ENCODE measurements at places on chromosomes 11 and 22.

DNA sequence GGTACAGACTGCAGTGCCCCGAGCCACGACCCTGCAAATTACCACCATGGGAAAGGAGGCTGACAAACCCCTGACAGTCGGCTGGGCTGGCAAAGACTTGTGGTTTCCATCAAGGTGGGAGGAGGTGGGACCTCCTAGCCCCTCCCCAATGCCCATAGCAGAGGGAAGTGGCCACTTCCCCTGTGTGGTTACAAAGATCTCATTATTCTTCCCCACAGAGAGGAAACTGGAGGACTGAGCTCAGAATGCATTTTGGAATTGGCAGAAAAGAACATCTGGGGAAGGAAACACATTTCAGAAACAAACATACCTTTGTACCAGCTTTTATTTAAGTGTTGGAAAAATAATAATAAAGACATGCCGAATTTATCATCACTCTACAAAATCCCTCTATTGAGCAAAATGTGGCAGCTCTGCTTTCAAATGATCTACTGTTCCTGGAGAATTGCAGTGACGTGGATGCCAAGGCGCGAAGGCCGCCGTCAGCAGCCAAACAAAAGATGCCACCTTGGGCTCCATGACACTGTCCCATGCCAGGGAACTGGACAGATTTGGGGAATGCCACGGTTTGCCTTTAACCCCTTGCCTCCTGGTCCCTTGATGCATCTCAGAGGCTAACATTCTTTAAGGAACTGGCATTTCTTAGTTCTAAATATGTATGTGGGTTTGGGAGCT, 169.6 kb downstream of the CRYBB2 start:
- DNase-seq, result no peak

DNA sequence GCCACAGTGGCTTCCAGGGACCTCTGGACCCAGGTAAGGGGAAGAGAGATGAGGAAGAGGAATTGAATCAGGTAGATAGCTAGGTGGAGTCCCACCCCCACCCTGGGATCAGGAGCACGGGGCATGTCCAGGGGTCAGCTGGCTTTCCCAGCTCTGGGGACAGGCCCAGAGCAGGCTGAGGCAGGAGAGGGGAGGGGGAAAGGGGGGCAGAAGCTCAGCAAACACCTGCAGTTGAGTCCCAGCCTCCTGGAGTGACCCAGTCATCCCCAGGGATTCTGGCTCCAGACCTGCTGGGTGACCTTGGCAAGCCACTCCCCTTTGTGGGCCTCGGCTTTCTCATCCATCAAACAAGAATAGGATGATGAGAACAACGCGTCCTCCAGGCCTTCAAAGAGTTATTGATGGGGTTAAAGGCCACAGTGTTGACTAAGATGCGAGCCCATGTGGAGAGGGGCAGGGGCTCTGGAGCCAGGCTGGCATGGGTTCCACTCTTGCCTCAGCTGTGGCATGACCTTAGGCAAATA, 16.0 kb downstream of the STARD10 start:
- DNase-seq, result no peak

DNA sequence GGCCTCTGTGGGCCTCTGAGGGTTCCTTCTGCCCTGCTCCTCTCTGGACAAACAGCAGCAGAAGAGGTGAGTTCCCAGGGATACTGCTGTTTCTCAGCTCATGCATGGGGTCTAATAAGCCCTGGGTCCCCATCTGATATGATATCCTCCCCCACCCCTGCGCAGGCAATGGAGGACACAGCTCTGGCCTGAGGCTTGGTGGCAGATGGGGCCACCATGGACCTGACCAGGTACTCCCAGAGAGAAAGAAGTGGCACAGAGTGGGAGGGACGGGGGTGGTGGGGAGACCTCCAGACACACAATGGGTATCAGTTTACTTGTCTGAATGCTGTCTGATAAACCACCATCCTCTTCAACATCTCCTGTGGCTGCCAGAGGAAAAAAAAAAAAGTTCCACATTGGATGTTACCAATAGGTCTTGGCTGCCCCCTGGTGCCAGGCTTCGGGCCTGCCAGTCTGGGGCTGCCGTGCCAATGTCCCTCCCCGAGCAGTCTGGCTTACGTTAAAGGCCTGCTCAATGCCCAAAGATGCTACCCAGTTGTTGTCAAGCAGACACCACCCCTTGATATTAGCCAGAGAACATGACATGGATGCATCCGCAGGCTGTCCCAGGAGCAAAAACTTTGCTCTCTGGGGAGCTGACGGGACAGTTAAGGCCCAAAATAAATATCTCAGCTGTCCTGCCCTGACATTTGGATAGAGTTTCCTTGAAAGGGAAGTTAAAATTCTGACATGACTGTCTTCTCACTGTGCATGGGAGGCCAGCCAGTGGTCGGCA, 27.9 kb upstream of the ABCC8 start:
- no peak for DNase-seq

DNA sequence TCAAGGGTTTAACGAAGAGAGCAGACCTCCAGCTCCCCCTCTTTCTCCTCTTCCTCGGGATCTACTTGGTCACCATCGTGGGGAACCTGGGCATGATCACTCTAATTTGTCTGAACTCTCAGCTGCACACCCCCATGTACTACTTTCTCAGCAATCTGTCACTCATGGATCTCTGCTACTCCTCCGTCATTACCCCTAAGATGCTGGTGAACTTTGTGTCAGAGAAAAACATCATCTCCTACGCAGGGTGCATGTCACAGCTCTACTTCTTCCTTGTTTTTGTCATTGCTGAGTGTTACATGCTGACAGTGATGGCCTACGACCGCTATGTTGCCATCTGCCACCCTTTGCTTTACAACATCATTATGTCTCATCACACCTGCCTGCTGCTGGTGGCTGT, 363 bp downstream of the OR8A1 start:
- no peak for DNase-seq

DNA sequence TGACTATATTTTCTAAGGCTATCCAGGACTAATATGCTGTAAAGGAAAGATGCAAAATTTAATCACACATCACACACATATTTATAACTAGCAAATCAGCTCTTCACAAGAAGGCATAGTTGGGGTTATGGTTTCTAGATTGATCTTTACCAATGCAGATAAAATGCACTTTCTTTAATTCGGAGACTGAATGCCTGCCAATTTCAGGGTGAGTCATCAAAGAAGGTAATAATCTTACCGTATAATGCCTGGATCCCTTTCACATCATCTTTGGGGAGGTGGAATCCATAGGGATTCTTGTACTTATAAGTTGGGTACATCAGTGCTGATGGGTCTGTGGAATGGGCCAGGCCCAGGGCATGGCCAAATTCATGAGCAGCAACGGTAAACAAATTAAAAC, 16.4 kb downstream of the MMP20 start:
- DNase-seq, result no peak

DNA sequence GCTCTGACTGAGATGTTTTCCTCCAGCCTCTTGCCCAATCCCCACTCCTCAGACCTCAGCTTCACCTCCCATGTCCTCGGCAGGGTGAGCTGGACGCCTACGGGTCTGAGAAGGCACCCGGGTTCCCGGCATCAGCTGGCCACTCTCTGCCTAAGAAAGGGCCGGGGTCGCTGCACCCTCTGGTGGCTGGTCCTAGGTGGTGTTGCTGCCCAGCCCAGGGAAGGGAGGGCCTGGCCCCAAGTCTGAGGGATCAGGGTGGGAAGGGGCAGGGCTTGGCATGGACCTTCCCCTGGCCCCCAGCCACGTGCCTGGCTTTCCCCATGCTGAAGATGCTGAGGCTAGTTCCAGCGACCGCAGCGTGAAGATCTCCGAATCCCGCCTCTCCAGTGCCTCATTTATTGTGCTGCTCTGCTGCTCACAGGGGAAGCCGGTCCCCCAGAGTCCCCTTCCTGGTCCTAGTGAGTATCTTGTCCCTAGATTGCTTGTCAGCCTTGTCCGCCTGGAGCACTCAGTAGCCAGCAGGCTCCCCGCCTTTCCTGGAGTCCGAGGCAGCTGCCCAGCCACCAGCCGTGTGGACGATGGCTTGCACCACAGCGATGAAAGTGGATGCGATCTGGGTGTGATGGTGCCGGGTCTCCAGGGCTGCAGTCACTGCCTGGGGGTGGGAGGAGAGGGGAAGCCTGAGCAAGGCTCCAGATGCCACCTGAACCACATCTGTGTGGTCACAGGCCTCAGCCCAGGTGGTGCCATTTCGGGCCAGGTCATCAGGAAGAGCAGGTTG, 2.9 kb upstream of the GGT5 start:
- DNase-seq, result no peak

GRCh38 chr11:117885777-117886176, 9.3 kb upstream of the FXYD6 start:
- no peak for DNase-seq

- DNase-seq, result no peak
Observed at GRCh38 chr11:126969865-126970479, 30.6 kb downstream of the KIRREL3 start.

- no peak for DNase-seq
Observed at GRCh38 chr11:17684550-17684949, 34.8 kb upstream of the MYOD1 start.

- no peak for DNase-seq
Observed at GRCh38 chr11:12330485-12331231, 46.7 kb upstream of the PARVA start.

DNA sequence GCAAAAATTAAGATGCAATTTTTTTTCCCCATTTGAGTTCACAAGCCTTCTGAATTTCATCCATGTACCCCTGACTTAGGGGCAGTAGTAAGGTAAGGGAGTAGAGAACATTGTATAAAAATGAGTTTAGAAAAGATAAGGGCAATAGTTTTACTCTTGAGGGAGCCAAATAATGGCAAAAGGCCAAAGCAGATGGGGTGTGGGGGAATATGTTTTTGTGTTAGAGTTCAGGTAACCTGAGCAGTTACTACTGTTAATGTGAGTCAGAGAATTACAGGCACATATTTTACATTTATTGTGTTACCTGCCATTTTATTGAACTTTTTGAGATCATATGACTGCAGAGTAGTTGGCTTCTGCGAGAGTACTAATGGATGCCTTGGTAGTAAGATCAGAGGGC, 3.1 kb downstream of the EED start:
- DNase-seq, result no peak

GRCh38 chr11:125663910-125664309, 16.7 kb downstream of the ACRV1 start:
- DNase-seq, result no peak

DNA sequence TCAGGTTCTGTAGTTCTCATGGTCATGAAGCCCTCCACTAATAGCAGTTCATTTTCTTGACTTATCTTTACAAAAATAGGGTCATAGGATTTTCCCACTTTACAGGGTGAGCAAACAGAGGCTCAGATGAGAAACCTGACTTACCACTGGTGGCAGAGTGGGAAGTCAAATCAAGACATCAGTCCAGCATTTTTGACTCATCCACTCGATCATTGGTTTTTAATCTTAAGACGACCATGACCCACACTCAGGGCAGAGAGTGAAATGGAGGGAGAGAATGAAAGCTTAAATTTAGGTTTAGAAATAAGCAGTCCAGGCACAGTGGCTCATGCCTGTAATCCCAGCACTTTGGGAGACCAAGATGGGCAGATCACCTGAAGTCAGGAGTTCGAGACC, 42.1 kb downstream of the RTL6 start:
- no peak for DNase-seq

- DNase-seq, result peak; percentile 42
Observed at GRCh38 chr22:23385678-23386631, 194.1 kb downstream of the IGLL1 start.

DNA sequence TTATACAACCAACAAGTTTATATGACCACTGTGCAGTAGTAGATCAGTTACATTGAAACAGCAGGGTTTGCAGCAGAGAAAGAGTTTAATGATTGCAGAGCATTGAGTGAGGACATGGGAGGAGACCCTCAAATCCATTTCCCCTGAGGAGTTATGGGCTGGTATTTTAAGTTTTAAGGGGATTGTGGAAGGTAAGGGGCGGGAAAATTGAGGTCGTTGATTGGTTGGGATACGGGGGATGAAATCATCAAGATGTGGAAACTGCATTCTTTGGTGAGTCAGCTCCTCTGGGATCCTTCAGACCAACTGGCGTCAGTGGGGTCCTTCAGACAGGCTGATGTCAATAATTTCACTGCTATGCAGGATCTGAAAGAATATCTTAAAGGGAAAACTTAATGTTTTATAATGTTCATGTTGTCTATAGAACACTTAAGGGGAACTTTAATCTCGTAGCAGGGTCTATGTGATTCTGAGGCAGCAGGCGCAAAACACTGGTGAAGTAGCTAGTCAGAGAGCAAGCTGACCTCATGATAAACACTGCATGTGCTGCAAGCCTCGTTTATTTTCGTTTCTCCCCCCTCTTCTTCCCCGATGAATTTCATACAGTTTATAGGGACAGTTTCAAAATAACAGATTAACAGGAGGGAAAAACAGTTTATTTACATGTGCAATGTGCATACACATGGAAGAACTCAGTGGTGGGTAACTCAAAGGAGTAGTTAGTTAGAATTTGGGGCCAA, 17.4 kb upstream of the BACE1-AS start:
- no peak for DNase-seq

DNA sequence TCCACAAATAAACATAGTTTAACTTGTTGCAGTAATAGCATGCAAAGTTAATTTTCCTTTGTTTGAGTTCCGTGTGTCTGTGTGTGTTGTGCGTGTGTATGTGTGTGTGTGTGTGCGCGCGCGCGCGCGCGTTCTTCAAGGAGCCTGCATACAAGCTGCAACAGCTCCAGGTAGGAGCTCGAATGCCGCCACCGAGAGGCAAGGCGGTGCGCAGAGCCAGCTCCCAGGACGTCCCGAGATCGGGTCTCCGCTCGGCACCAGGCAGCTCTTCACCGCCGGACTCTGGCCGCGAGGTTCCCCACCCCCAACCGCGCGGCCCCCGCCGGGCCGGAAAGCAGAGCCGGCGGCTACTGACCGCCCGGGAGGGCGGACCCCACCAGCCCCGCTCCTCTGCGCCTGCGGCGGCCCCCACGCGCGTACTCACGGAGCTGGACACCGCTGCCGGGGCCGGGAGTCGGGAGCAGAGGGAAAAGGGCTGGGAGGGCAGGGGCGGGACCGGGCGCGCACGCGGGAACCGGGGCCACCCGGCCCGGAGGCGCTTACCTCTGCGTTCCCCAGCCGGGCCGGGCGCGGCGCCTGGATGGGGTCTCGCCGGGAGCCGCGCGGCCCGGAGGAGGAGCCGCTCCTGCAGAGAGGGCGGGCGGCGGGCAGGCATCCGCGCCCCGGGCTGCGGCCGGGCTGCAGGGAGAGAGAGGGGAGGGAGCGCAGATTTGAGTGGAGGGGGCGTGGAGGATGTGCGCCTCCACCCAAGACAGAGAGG, 40.4 kb upstream of the AKIP1 start:
- DNase-seq, result no peak

DNA sequence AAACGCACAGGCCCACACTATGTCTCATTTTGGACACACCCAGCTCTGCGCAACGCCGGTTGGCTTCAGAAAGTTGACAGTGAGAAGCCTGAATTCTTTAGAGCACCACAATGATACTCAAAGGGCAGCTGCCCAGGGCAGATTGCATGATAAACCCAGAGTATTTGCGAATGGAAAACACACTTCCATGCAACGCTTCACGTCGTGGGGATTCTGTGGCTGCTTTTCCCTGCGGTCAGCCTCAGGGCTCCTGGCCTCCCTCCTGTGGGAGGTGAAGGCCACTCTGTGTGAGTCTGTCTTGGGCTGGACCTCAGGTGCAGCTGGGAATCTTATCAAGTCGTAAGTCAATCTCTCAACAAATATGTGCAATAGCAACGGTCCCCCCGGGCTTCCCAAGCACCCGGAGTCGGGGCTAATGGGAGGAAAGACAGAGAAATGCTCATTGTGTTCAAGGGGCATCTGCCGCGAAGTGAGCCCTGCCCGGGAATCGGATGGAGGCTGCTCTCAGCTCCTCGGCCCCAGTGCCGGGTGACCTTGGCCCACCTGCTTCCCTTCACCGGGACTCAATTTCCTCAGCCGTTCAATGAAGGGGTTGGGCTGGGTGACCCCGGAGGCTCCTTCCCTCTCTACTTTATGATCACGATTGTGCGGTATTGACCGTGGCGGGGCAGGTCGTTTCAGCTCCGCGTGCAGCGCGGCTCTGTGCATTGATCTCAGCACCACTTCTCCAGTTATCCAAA, 623.6 kb downstream of the BRD1 start:
- DNase-seq, result no peak
